Placental pericyte (primary cell): ENCODE measurements at places on chromosomes 2 and 18. TPM values are rescaled to one million over a fixed set of nuclear protein-coding genes. Genes with fewer than 3 reads are reported as not detected.

CTAGE1 gene
- total RNA-seq = not detected in 2 replicates

QPCT gene
- 11.2 and 49.1 TPM in 2 replicates for total RNA-seq

SLC40A1 gene
- total RNA-seq = 0.86 and 3.3 TPM in 2 replicates

MGAT4A gene
- 0.14 and 0.22 TPM in 2 replicates for total RNA-seq

ALPI gene
- total RNA-seq = not detected in 2 replicates

CTLA4 gene
- not detected in 2 replicates for total RNA-seq

FOXD4L1 gene
- under 0.01 and 0.14 TPM in 2 replicates for total RNA-seq

NLRC4 gene
- not detected in 2 replicates for total RNA-seq

CAPN14 gene
- total RNA-seq = 0.14 TPM in 1 of 2 replicates, not detected in the other

C2orf15 gene
- not detected in 2 replicates for total RNA-seq

TUBA4A gene
- 7.0 and 31.6 TPM in 2 replicates for total RNA-seq

HYCC2 gene
- total RNA-seq = 5.5 and 13.0 TPM in 2 replicates

GPR35 gene
- total RNA-seq = 0.14 and 0.44 TPM in 2 replicates

MATN3 gene
- total RNA-seq = 1.3 and 2.3 TPM in 2 replicates

SUCLG1 gene
- 31.7 and 52.4 TPM in 2 replicates for total RNA-seq

TBC1D8 gene
- 8.1 and 19.5 TPM in 2 replicates for total RNA-seq

INO80B gene
- 12.9 and 19.3 TPM in 2 replicates for total RNA-seq

ZEB2 gene
- 50.1 and 73.5 TPM in 2 replicates for total RNA-seq

HOXD12 gene
- total RNA-seq = 0.22 TPM in 1 of 2 replicates, not detected in the other

BAZ2B gene
- 36.5 and 50.4 TPM in 2 replicates for total RNA-seq

COMMD1 gene
- total RNA-seq = 34.6 and 49.2 TPM in 2 replicates

COL3A1 gene
- total RNA-seq = 1,404 and 7,536 TPM in 2 replicates

SLC38A11 gene
- 0.57 TPM in 1 of 2 replicates, not detected in the other for total RNA-seq

LAMA3 gene
- total RNA-seq = 0.88 and 1.7 TPM in 2 replicates

GPBAR1 gene
- 0.14 and 0.22 TPM in 2 replicates for total RNA-seq
